ENCODE measurements at places on chromosomes 5 and 9.

DNA sequence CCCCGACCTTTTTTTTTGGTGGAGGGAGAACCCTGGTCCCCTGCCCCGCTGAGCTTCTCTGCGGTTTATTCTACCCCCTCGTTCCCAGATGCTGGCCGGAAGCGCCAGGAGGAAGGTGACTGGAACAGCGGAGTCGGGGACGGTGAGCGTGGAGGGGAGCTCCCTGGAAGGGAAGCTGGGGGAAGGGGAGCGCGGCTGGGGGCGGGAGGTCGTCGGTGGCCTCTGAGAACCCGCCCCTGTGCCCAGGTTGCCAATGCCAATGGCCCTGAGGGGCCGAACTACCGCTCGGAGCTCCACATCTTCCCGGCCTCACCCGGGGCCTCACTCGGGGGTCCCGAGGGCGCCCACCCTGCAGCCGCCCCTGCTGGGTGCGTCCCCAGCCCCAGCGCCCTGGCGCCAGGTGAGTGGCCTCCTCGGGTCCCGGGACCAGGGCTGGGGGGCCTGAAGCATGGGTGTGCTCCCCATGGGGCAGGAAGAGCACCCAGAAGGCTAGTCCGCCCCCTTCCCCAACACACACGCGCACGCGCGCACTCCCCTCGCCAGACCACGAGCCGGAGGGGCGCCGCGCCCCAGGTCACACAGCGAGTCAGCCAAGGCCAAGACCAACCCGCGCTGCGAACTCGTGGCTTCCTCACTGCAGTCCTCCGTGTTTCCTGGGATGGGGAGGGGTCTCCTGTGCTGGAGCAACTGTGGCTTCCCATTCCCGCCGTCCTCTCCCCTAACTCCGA, 10.6 kb downstream of the MYOZ3 start:
- no peak overlapping the region for H3K27ac ChIP-seq
- peaks cover 6% of the 10 kb centered on the region for H3K27me3 ChIP-seq
- DNase-seq = peak; percentile 57

- no peak overlapping the region for H3K27ac ChIP-seq
- no peaks in the 10 kb centered on the region for H3K27me3 ChIP-seq
- no peak overlapping the region for H3K4me3 ChIP-seq
- peaks cover 26% of the 10 kb centered on the region for H3K36me3 ChIP-seq
- no peaks in the 10 kb centered on the region for H3K4me1 ChIP-seq
Measured at GRCh38 chr9:136935651-136936050, 8.9 kb downstream of the FBXW5 start.

GRCh38 chr5:124236361-124237205, 509.9 kb downstream of the ZNF608 start:
- no peaks in the 10 kb centered on the region for H3K36me3 ChIP-seq
- no peak overlapping the region for H3K4me3 ChIP-seq
- no peaks in the 10 kb centered on the region for H3K4me1 ChIP-seq
- DNase-seq = no peak
- H3K27me3 ChIP-seq = no peaks in the 10 kb centered on the region

DNA sequence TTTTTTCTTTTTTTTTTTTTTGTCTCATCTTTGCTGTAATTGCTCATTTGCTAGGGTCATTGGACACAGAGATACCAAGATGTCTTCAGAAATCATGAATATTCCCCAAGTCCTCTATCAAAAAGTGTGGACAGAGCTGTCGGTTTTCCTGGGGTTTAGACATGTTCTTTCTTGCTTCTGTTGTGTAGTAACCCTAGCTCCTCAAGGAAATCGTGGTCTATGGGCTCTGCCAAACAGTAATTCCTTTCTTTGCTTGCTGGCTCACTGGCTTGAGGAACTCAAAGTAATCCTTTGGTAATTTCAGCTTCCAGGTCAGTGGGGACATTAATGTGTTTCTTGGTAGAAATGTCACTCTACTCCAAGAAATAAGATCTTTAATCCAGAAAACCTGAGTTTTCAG, 101.7 kb downstream of the TMC1 start:
- H3K4me1 ChIP-seq = no peaks in the 10 kb centered on the region
- H3K27me3 ChIP-seq = no peaks in the 10 kb centered on the region
- H3K36me3 ChIP-seq = no peaks in the 10 kb centered on the region
- peak; percentile 31 for DNase-seq
- H3K4me3 ChIP-seq = no peak overlapping the region

GRCh38 chr9:113620377-113621161, 157.0 kb downstream of the RGS3 start:
- H3K36me3 ChIP-seq = no peaks in the 10 kb centered on the region
- H3K27ac ChIP-seq = peak overlapping the region; percentile 99
- H3K4me1 ChIP-seq = peaks cover 66% of the 10 kb centered on the region
- H3K27me3 ChIP-seq = no peaks in the 10 kb centered on the region
- H3K4me3 ChIP-seq = peak overlapping the region; percentile 38
- peak; percentile 94 for DNase-seq

DNA sequence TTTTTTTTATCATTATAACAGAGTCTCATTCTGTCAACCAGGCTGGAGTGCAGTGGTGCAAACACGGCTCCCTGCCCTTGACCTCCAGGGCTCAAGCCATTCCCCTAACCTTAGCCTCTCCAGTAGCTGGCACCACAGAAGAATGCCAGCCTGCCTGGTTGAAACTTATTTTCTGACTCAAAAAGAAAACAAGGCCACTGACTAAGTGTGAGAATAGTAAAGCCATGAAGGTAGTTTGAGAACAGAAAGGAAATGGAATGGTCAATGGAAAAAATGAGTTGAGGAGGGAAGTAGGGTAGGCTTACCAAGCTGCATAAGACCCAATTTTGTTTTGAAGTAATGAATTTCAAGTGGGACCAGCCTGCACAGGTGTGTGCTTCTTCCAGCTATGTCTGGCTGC, 82.8 kb upstream of the RORB start:
- H3K27ac ChIP-seq = no peak overlapping the region
- H3K27me3 ChIP-seq = no peaks in the 10 kb centered on the region
- H3K4me1 ChIP-seq = no peaks in the 10 kb centered on the region
- no peak overlapping the region for H3K4me3 ChIP-seq
- no peaks in the 10 kb centered on the region for H3K36me3 ChIP-seq

GRCh38 chr5:39016587-39017275, 57.5 kb downstream of the RICTOR start:
- no peak overlapping the region for H3K4me3 ChIP-seq
- H3K36me3 ChIP-seq = no peaks in the 10 kb centered on the region
- peaks cover 32% of the 10 kb centered on the region for H3K4me1 ChIP-seq
- no peaks in the 10 kb centered on the region for H3K27me3 ChIP-seq
- H3K27ac ChIP-seq = peak overlapping the region; percentile 95

- peaks cover 51% of the 10 kb centered on the region for H3K27me3 ChIP-seq
- no peaks in the 10 kb centered on the region for H3K36me3 ChIP-seq
- DNase-seq = peak; percentile 92
- H3K4me3 ChIP-seq = no peak overlapping the region
- H3K4me1 ChIP-seq = peaks cover 7% of the 10 kb centered on the region
Measured at GRCh38 chr9:36991516-36992134, 42.4 kb downstream of the PAX5 start.

DNA sequence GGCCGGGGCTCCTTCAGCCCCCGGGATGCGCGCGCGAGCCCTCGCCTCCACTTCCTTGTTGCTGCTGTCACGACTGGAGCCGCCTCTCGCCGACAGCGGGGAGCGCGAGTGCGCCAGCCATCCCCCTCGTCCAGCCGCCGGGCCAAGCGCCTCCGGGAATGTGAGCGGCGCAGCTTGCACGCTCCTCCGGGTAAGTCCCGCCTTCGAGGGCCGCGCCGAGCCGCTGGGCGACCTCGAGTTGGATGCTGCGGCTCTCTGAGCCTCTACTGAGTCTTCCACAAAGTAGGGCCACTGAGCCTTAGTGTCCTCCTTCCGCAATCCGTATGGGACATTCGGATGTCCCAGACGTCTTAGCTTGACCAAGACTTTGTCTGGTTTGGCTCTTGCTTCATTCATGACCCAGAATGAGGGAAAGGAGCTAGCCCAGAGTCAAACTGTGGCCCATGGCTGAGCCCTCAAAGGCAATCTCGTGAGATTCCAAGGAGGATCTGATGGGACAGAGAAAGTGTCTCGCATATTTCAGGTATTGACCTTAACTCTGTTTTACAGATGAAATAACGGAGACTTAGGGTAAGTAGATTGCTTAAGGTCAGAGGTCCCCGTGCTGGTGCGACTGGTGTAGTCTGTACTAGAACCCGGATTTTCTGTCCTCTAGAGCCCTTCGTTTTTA, 586 bp downstream of the HMGXB3 start:
- peak overlapping the region; percentile 91 for H3K27ac ChIP-seq
- H3K36me3 ChIP-seq = peaks cover 20% of the 10 kb centered on the region
- DNase-seq = peak; percentile 79

DNA sequence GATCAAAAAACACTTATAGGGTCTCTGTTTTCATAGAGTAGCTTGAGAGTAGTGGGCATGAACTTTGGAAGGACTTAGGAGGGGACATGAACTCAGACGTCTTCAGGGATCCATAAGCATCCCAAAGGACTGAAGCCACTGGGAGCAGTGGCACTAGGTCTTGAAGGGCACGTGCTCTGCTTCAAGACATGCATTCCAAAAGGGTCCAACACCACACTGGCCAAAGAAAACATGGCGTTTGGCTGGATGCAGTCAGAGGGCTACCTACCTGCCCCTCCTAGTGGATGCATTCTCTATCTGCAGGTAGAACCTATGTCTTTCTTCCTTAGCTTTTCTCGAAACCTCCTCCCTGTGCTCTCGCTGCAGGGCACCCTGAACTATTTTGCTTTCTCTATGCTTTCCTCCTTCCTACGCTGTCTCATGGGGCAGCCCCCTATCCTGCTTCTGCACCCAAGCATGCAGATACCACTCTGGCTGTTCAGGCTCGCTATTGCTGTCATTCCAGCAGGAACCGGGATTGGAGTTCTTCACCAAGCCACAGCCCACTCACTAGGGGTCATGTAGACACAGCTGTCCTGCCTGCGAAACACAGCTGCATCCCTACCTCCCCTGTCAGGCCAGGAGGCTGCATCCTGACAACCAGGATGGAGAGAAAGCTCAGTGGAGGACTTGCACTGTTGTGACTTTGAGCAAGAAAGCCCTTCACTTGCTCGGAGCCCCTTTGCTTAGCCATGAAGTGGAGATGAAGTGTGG, 11.9 kb downstream of the FAM240B start:
- H3K4me1 ChIP-seq = no peaks in the 10 kb centered on the region
- no peak overlapping the region for H3K4me3 ChIP-seq
- no peak overlapping the region for H3K27ac ChIP-seq
- H3K27me3 ChIP-seq = no peaks in the 10 kb centered on the region
- H3K36me3 ChIP-seq = no peaks in the 10 kb centered on the region

DNA sequence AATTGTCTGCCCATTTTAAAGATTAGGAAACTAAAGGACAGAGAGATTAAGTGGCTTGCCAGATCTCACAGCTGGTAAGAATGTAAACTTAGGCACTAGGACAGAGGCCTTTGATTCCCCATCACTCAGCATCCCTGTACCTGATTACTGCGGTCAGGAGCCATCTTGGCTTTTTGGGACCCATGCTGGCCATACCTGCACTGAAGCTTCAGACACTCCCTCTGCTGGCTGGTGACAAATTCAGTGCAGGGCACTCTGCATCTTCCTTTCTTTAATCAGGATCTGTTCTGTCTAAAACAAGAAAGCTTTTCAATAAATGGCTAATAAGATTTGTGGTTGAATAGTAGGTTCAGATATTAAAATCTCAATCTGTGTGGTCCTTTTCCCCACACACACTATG, 215.5 kb upstream of the RORB start:
- no peaks in the 10 kb centered on the region for H3K27me3 ChIP-seq
- no peak overlapping the region for H3K4me3 ChIP-seq
- H3K27ac ChIP-seq = no peak overlapping the region
- no peaks in the 10 kb centered on the region for H3K4me1 ChIP-seq
- no peaks in the 10 kb centered on the region for H3K36me3 ChIP-seq
- no peak for DNase-seq

DNA sequence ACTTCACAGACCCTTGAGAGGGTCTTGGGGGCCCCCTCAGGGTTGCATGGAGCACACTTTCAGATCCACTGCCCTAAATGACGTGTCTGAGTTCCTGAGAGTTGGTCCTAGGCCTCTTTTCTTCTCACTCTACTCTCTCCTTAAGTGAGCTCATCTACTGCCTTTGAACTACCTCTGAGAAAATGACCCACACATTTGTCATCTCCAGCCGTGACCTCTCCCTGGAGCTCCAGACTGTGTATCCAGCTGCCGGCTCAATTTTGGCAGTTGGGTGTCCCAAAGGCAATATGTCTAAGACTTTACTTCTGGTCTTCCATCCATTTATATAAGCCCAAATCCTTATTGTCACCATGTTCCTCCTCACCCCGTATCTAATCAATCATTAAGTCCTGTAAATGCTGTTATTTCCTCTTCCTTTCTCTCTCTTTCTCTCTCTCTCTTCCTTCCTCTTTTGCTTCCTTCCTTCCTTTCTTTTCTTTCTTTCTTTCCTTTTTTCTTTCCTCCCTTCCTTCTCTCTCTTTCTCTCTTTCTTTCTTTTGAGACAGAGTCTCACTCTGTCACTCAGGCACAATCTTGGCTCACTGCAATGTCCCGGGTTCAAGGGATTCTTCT, 51.2 kb upstream of the HSPA9 start:
- H3K27me3 ChIP-seq = no peaks in the 10 kb centered on the region
- H3K4me3 ChIP-seq = no peak overlapping the region
- H3K27ac ChIP-seq = no peak overlapping the region
- DNase-seq = no peak
- H3K36me3 ChIP-seq = no peaks in the 10 kb centered on the region

- no peak for DNase-seq
- no peaks in the 10 kb centered on the region for H3K27me3 ChIP-seq
- H3K27ac ChIP-seq = no peak overlapping the region
- H3K4me1 ChIP-seq = no peaks in the 10 kb centered on the region
Measured at GRCh38 chr9:4359016-4359415, 59.1 kb upstream of the GLIS3 start.

DNA sequence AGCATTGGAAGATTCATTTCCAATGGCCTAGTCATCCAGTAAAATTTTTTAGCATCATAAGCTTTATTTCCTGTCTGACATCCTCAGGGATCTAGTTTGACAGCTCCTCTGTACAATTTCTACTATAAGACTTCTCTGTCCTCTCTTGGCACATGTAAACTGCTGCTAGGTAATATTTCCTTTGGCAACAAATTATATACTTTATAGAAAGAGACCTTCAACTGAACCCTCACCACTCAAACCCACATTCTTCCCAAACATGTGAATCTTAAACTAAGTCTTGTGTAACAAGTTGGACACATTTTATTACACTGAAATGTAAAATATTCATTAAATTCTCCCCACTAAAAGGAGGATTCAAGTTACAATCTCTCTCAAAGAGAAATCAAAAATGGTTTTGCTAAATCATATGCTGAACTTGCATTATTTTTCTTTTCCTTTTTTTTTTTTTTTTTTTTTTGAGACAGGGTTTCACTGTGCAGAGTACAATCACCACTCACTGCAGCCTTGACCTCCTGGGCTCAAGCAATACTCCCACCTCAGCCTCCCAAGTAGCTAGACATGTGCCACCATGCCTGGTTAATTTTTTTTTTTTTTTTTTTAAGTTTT, 36.9 kb downstream of the SCAI start:
- H3K27me3 ChIP-seq = no peaks in the 10 kb centered on the region
- peaks cover 9% of the 10 kb centered on the region for H3K4me1 ChIP-seq
- H3K36me3 ChIP-seq = no peaks in the 10 kb centered on the region
- DNase-seq = peak; percentile 87

- DNase-seq = no peak
- H3K27ac ChIP-seq = no peak overlapping the region
- peaks cover 8% of the 10 kb centered on the region for H3K4me1 ChIP-seq
- H3K36me3 ChIP-seq = no peaks in the 10 kb centered on the region
- peaks cover 4% of the 10 kb centered on the region for H3K27me3 ChIP-seq
Measured at GRCh38 chr9:100600521-100601079, 22.7 kb downstream of the CAVIN4 start.

GRCh38 chr9:105232207-105232606, 12.2 kb upstream of the SLC44A1 start:
- H3K27me3 ChIP-seq = no peaks in the 10 kb centered on the region
- no peak overlapping the region for H3K4me3 ChIP-seq
- H3K36me3 ChIP-seq = no peaks in the 10 kb centered on the region
- no peak overlapping the region for H3K27ac ChIP-seq

Data from osteoblast (primary cell).